T-helper 1 cell (primary cell): ENCODE measurements at places on chromosomes 3 and 15.

GRCh38 chr15:98887976-98888375 lies 119.6 kb downstream of the PGPEP1L start:
- no peak for DNase-seq

- no peak for DNase-seq
These were observed 31.2 kb downstream of the SATB1 start for GRCh38 chr3:18393906-18394305.

GRCh38 chr3:110198717-110199587 lies 861.6 kb upstream of the DPPA4 start:
- DNase-seq: no peak

- DNase-seq: no peak
These were observed 55.4 kb upstream of the GRIP2 start for GRCh38 chr3:14595561-14595960.

DNA sequence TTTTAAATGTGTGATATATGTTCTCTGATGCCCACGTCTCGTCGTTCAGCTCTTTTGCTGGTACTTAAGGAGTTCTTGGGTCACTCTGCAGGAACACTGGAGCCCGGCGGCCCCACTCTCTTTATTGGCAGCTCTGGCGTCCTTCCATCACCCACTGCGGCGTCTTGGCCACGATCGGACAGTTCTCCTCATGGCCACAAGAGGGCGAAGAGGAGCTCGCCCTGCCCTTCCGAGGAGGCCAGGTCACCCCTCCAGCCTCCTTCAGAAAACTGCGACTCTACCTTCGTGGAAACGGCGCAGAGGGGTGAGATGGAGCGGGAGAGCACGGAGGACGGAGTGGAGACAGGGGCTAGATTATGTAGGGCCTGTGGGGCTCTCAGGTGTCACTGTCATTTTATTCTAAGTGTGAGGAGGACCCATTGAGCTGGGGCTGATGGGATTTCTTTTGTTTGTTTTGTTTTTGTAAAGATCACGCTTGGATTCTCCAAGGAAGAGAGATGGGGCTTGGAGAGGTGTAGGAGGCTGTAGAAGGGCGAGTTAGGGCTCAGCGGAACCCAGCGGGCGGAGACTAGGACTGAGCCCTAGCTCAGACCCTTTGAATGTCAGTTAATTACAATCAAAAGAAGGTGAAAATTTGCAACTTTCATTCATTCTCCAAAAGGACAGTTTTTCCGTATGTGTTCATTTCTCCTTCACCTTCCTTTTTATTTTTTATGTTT lies 28.0 kb upstream of the GABRA5 start:
- no peak for DNase-seq

GRCh38 chr15:60343221-60343970 lies 54.4 kb downstream of the ANXA2 start:
- DNase-seq: no peak

GRCh38 chr3:128270559-128271492 lies 117.5 kb downstream of the EEFSEC start:
- DNase-seq: no peak

DNA sequence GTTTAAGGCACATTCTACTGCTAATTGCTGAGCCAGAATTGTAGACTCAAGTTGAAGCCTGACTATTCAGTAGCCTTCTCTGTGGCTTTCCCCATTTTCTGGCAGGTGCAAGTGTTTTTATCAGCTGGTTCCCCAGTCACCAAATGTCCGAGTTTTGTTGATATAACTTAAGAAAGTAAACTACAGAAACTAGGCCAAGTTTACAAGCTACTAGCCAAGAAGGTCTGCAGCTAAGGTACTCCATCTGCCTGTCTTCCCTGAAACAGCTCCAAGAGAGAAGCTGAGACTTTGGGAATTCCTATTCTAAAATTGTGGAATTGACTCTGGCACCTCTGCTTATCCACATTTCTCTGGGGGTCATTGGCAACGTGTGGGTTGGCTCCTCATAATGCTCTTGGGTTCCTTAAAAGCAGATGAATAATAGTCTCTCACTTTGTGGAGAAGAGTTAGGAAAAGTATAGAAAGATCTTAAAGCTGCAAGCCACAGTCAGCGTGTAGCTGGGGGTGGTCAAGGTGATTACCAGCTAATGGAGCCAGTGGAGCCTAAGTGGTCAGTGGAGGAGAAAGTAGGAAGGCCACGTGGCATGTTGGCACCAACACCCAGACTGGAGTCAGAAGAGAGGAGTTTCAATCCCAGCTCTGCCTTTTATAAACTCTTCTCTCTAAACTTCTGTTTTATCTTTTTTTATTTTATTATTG lies 128.8 kb downstream of the PEX5L start:
- no peak for DNase-seq

- no peak for DNase-seq
These were observed 221.3 kb upstream of the LYSMD4 start for GRCh38 chr15:99954361-99955180.

GRCh38 chr15:63255489-63255990 lies 21.9 kb upstream of the APH1B start:
- no peak for DNase-seq

GRCh38 chr3:167728632-167729323 lies 5.9 kb downstream of the PDCD10 start:
- no peak for DNase-seq

DNA sequence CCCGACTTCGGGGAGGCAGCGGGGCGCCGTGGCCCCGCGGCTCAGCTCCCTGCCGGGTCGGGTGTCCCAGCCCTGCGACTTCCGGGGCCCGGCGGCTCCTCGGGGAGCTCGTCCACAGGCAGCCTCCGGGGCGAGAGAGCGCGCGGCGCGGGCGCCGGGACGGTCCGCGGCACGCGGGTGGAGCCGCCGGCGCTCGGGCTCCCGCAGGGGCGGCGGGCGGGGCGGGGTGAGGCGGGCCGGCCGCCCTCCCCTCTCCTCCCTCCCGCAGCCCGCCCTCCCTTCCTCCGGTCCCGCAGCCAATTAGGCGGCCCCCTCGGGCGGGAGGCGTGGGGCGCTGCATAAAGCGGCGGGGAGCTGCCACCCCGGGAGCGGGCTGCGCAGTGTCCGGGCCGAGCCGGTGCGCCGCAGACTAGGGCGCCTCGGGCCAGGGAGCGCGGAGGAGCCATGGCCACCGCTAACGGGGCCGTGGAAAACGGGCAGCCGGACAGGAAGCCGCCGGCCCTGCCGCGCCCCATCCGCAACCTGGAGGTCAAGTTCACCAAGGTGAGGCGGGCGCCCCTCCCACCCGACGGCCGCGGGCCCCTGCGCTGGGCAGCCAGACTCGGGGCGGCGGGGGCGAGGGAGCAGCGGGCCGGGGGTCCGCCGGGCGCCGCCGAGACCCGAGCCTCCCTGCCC lies at the start of gene ALDH1A3:
ALDH1A3 (plus strand) TSS at position 368 of the 675 bp plus-strand sequence; CDS start at position 445, 77 bp downstream.
- DNase-seq: no peak

- DNase-seq: no peak
These were observed 4.8 kb upstream of the DAPK2 start for GRCh38 chr15:64051093-64051402.

GRCh38 chr3:119380697-119381096 lies 82.7 kb downstream of the TMEM39A start:
- DNase-seq: no peak

- DNase-seq: no peak
These were observed 49.2 kb downstream of the OXSR1 start for GRCh38 chr3:38214560-38214959.

- no peak for DNase-seq
These were observed 35.2 kb upstream of the RFTN1 start for GRCh38 chr3:16548721-16549120.

DNA sequence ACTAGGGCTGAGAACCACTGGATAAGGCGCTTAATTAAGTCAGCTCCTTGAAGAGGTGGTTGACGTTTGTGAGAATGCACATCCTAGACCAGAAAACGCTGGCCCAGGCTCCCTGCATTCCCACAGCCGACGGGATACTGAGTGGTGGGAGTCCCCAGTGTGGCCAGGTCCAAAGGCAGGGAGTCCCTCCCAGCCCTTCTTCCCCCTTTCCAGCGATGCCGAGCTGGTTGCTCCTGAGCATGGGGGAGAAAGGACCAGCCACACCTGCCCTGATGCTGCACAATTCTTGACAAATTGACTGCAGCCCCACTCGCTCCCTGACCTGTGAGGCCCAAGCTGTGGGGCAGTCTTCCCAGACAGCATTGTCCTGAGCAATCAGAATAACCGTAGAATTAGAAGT lies 79.5 kb upstream of the PXYLP1 start:
- DNase-seq: no peak

GRCh38 chr3:123335007-123335670 lies 113.8 kb downstream of the ADCY5 start:
- no peak for DNase-seq

DNA sequence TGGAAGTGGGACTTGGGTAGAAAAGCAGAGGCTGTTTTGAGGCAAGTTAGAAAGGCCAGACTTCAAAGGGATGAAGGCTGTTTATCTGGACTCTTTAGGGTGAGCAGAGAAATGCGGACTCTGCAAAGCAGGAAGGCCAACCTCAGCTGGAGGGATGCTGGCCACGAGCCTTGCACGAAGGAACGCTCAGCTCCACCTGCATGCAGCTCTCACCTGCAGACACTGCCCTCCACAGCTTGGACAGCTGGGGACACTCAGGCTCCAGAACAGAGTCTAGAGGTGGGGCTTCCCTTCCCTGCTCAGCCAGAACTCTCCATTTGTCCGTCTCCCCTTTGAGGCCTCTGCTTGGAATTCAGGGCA lies 229.7 kb downstream of the ADAMTS17 start:
- DNase-seq: no peak

DNA sequence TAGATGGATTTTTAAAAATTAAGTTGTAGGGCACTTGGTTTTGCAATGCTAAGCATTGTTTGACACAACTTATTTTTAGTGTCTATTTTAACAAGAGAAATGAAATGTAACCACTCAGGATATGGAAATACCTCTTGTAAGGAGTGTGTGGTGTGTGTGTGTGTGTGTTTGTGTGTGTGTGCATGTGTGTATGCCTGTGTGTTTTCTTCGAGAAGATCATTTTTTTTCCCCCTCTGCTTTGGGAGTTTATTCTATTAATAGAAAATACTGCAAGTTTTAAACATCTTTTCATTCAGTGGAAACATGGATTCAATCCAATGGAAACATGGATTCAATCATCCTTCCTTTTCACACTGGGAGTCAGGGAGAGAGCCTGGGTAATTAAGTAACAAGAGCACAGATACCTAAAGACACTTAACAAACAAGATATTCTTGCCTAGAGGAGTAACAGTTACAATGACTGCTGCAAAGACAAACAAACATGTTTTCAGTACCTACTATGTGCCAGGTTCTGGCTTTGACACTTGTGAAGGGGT lies 567.2 kb upstream of the TBL1XR1 start:
- DNase-seq: no peak

DNA sequence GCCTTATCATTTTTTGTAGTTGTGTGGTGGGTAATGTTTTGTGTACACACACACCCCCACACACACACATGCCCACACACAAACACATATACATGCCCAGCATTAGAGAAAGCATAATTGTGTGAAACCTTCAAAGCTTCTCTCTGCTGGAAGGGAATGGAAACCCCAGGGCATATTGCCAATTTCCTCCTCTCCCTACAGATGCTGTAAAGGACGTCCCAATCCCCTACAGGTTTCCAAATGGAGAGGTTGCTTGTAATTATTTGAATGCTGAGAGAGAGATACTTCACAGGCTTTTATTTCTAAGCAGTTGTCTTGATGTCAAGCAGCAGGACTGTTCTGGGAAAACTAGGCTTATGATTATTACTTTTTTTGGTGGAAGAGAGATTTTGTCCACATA lies 23.0 kb upstream of the CCK start:
- DNase-seq: no peak

GRCh38 chr3:133300102-133300501 lies 99.8 kb upstream of the BFSP2 start:
- DNase-seq: no peak

- no peak for DNase-seq
These were observed 70.1 kb downstream of the TRAK1 start for GRCh38 chr3:42161050-42161935.

DNA sequence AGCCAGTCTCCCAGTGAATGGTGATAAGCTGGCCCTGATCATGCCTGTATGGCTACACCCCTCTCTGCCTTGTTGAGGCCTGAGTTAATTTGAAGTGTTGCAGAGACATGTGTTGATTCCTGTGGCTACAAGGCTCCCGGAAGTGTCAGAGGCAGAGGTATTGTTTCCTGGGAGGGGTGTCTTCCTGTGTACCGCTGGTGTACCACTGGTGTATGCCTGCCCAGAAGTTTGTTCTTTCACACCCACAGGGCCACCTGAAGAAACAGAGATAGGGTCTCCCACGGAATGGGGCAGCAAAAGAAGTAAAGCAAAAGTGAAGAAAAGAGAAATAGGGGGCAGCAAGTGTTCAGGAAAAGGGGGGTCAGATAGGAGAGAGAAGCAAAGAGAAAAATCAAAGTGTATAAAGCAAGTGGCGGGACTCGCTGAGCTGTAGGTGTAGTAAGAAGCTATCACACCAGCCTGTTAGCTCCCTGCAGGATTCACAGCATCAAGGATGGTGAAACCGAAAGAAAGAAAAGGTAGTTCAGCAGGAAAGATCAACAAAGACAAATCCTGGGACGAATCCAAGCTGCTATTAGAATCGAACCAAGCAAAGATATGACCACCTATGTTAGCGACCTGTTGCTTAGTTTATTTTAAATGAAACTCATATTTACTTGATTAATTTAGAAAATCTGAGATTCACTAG lies 36.6 kb upstream of the CD47 start:
- DNase-seq: peak; percentile 33

DNA sequence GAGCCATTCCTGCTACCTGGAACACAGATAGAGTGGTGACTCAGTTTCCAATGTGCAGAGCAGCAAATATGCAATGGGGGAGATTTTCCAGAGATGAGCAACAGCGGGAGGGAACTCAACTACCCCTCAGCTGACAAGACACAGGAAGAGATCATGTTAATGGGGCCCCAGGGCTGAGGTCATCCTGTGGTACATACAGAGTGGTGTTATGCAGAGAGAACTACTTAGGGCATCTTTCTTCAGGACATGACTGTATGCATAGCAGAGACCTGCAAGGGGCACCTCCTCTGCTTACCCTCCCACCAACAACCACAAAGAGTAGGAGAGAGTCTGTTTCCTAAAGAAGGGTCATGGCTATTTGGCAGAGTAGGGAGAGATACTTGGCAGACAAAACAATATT lies 6.8 kb upstream of the TBC1D5 start:
- DNase-seq: no peak

DNA sequence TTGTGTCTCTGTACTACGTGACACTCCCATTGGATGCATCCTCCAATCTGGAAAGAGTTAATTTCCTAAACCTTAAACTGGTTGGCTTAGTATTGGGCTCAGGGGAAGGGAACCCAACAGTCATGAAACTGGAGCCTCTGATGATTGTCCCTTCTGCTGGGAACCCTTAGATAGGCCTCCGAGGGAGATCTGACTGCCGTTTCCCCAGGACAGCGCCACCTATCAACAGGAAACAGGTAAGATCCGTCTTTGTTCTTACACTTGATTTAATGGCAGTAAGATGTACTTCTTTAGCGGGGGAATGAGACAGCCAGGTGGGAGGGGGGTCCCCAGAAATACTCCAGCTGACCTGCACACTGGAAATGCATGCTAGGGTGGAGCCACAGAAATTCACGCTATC lies 1749.6 kb downstream of the SI start:
- no peak for DNase-seq

- no peak for DNase-seq
These were observed 12.9 kb upstream of the ULK3 start for GRCh38 chr15:74855857-74856256.
